ENCODE measurements at places on chromosomes 7 and 10.
A peak's percentile ranks its signal among the peaks of the same experiment; 100 is the strongest.

GRCh38 chr10:529468-530230 lies 159.8 kb downstream of the DIP2C start:
- no peak for DNase-seq

- DNase-seq = no peak
Observed at GRCh38 chr7:106604303-106604924, 56.5 kb downstream of the CCDC71L start.

- no peak for DNase-seq
Observed at GRCh38 chr7:151141855-151142685, 25.4 kb downstream of the GBX1 start.

DNA sequence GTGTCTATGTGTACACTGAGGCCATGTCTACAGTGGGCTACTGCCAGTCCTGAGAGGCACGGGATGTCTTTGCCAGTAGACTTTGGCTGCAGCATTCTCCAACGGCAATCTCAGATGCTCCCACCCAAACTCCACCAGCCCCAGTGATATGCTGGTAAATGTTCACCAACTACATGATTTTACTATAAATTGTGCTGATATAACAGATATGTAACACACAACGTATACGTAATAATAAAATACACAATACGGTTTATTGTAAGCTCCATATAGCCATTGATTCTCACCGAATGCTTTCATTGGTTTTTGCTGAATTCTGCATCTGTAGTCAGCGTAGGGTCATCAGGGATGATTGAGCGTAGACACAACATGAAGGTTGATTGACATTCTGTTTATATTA lies 47.3 kb upstream of the C7orf33 start:
- DNase-seq = no peak

- no peak for DNase-seq
Observed at GRCh38 chr7:43042302-43042701, 70.1 kb upstream of the HECW1 start.

DNA sequence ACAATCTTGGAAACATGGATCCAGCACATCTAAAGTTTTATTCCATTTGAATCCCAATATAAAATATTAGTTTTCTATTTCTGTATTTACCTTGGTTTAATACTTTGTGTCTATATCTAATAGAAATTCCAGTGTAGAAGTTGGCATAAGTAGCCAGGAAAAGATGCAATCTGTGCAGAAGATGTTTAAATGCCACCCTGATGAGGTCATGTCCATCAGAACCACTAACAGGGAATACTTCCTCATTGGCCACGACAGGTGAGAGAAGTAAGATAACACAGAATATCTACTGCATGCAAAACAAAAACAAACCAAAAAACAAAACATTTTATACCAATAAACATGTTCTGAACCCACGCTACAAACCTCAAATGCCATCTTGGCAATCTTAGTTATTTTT lies 15.7 kb downstream of the PLEKHS1 start:
- no peak for DNase-seq

GRCh38 chr10:123492016-123492415 lies 174.1 kb upstream of the GPR26 start:
- no peak for DNase-seq

DNA sequence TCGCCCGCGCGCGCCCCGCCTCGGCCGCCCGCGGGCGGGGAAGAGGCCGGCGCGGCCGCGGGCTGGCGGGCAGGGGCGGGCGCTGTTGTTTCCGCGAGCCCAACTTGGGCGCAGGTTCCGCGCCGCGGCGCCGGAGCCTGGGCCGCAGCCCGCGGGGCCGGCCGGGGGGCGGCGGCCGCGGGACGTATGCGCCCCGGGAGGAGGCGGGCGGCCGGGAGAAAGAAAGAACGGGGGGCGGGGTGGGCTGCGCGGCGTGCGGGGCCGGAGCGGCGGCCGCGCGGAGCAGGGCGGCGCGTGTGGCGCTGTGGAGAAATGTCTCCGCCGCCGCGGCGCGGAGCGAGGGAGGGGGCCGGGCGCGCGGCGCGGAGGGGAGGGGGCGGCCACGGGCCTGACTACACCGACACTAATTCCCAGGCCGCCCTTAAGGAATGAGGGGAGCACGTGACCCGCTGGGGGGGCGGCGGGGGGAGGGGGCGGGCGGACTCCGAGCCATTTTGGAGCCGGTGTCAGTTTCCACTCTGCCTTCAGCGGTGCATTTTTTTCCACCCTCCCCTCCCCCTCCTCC lies at the start of gene BMI1:
TSS of gene BMI1 (plus strand) at position 509 of the 565 bp plus-strand sequence. CDS start 5,351 bp downstream, outside the sequence.
- peak; percentile 53 for DNase-seq

DNA sequence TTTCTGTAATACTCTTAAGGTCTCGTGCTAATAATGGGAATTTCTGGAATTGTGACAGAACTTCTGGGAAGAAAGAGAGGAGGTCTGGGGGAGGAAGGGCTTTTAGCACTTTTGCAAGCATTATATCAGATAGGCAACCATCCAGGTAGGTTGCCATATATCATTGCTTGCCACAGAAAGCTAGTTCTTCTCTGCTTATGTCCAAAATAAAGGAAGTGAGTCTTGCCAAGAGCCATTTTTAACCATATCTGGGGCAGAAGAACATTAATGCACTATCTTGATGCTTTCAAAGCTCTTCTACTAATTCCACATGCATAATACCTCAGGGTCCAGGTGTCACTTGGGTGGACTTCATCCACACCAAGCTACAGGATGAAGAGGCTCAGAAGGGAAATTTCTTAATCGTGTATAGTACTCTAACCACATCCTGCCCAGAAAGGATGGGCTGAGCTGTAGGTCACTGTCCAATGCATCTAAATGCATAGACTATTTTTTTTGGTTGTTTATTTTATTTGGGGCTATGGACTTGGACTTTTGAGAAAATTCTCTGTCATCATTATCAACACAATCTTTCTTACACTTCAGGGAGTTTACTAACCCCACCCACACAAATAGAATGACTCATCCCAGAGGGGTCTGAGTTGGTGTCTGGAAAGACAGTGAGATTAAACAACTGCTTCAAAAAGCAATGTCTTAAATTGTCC lies 68.9 kb upstream of the ADO start:
- DNase-seq = no peak

DNA sequence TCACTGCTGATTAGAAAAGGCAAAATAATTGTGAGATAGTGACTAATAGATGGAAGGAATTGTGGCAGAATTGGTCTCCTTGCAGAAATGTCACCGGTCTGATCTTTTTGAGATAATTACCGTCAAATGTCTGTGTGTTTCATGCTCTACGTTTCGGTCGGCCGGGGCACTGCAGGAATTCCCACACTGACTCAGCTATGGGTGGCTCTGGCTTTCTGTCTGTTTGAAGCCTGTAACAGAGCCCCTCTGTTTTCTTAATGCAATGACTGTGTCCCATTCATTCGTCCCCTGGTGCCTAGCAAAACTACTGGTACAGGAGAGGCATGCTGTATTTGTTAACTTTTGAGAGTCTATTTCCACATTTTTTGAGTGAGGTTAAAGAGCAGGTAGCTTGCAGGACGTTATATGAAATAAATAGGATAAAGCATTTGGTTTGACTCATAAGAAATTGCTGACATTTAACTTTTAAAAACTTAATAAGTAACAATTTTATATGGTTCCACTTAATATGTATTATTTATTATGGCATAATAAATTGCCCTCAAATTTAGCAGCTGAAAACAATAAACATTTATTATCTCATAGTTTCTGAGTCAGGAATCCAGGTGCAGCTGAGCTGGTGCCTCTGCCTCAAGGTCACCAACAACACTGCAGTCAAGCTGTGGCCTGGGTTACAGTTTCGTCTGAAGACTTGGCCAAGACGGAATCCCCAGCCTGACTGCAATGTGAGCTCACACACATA lies 53.3 kb upstream of the CTBP2 start:
- DNase-seq = no peak

- DNase-seq = no peak
Observed at GRCh38 chr10:69071610-69072009, 16.3 kb upstream of the SRGN start.

- DNase-seq = no peak
Observed at GRCh38 chr10:72242675-72243074, 26.6 kb upstream of the ASCC1 start.

GRCh38 chr10:131921184-131921583 lies 20.4 kb downstream of the PPP2R2D start:
- no peak for DNase-seq

DNA sequence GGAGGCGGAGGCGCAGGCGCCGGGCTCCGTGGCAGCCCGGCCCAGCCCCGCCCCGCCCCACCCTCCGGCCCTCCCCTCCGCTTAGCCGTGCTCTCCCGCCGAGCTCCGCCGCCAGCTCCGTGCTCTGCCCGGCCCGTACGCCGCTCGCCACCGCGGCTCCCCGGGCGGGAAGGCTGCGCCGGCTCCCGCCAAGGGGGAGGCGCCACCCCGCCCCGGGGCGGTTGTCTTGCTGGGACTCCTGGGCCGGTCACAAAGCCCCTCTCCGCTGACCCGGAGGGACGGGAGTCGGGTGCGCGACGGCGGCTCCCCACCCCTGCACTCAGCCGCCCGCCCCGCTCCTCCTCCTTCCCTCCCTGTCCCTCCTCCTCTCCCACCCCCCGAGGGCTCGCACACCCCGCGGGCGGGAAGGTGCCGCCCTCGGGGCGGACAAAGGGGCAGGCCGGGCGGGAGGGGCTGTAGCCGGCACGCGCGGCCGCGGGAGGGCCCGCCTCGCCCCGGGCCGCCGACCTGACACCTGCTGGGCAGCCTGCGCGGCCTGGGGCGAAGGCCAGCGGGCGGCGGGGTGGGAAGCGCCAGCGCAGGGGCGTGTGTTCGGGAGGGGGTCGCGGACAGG lies 11.5 kb upstream of the SP8 start:
- no peak for DNase-seq

DNA sequence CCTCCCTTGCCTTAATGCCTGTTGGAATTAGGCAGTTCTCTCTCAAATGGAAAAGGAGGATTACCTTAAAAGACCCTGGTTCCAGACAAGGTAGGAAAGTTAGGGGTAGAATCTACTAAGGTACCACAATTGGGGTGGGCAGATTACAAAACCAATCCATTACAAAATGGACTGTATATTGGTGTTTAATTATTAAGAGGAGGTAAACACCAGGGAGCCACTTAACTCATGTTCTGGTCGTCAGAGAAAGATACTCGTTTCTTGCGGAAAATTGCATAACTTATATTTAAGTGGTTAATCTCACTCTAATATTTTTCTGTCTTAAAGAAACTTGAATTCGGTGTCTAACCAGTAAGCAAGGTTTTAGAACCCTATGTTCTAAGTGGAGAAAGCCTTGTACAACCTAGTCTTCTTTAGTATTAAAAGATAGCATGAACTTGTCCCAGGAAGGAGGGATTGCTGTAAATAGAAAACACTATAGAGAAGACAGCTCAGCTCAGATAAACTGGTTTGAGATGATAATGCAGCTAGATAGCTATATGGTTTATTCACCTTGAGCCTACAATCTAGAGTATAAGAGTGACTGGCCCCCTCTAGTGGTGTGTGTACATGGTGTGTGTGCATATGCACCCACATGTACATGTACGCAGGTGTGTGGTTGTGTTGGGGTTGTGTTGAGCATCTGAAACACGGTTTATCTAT lies 58.0 kb upstream of the STRIP2 start:
- DNase-seq = peak; percentile 40

- no peak for DNase-seq
Observed at GRCh38 chr7:151308791-151309190, 32.8 kb upstream of the NUB1 start.

DNA sequence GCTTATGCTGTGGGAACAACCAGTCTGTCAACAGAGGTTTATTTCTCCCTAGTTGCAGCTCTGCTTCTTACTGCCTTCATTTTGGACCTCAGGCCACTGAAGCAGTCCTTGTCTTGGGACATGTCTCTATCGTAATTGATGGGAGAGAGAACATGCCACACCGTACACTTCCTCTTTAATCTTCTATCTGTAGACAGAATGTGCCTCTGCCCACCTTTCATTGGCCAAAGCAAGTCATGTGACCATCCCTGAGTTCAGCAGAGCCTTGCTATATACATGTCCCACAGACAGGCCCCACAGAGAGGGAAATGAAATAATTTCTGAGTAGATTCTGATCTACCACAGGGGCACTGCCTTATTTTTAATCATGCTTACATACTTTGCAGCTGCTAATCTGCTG lies 98.0 kb downstream of the KCND2 start:
- DNase-seq = no peak

Measured in activated CD4-positive, CD25-positive, alpha-beta regulatory T cell treated with anti-CD3 and anti-CD28 coated beads, Interleukin-2, amount 50 U/mL, for 72 hours (primary cell).